CD8-positive, alpha-beta memory T cell (primary cell): ENCODE measurements at places on chromosomes 12 and 14. TPM values are rescaled to one million over a fixed set of nuclear protein-coding genes. Genes with fewer than 3 reads are reported as not detected.

GRCh38 chr12:6396031-6396430 is 12.1 kb downstream of the LTBR start:
- no peak overlapping the region for H3K4me3 ChIP-seq
- DNase-seq, result no peak
- H3K27me3 ChIP-seq, result no peaks in the 10 kb centered on the region
- no peaks in the 10 kb centered on the region for H3K36me3 ChIP-seq
- H3K27ac ChIP-seq, result no peak overlapping the region

DNA sequence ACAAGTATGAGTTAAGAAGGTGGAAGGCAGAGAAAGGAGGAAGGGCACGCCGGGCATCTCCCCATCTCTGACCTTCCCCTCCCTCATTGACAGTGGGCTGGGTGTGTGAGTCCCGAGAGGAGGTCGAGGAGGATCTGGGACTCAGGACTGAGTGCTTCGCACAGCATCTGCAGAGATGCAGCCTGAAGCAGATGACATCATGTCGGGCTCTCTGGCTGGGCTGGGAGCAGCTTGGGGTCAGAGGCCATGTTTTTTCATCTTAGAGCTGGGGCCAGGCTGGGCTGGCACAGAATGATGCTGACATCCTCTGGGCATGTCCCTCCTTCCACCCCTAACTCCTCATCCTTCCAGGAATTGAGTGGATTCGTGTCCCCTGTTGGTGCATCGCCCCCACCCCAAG is 43.5 kb downstream of the CMKLR1 start:
- H3K27me3 ChIP-seq, result no peaks in the 10 kb centered on the region
- no peak overlapping the region for H3K4me3 ChIP-seq
- peaks cover 9% of the 10 kb centered on the region for H3K4me1 ChIP-seq
- DNase-seq, result no peak
- no peak overlapping the region for H3K27ac ChIP-seq
- no peaks in the 10 kb centered on the region for H3K36me3 ChIP-seq

- peaks cover 5% of the 10 kb centered on the region for H3K4me1 ChIP-seq
- H3K36me3 ChIP-seq, result no peaks in the 10 kb centered on the region
- no peaks in the 10 kb centered on the region for H3K27me3 ChIP-seq
- no peak overlapping the region for H3K4me3 ChIP-seq
- no peak overlapping the region for H3K27ac ChIP-seq
These were observed 61.6 kb downstream of the RAD51B start for GRCh38 chr14:67881225-67881624.

- H3K27me3 ChIP-seq, result no peaks in the 10 kb centered on the region
- no peaks in the 10 kb centered on the region for H3K36me3 ChIP-seq
- peaks cover 28% of the 10 kb centered on the region for H3K4me1 ChIP-seq
These were observed 216.5 kb downstream of the SLC38A4 start for GRCh38 chr12:46609273-46609623.

DNA sequence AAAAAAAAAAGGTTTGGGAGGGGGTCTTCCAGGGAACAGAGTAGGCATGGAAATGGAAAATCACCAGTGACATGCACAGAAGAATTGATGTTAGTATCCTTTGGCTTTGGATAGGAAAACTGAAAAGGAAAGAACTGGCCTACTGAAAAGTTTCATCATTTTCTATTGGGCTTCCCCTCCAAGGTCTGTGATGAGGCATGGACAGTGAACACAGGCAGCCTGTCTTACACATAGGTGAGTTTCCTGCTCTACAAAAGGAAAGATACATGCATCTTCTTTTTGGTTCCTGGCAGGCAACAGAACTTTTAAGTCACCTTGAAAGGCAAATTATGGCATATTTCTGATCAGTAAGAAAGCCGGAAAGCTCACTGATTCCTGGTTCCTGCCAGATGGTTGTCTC is 5.8 kb downstream of the BMAL2 start:
- peaks cover 14% of the 10 kb centered on the region for H3K27me3 ChIP-seq
- no peak overlapping the region for H3K27ac ChIP-seq
- H3K4me1 ChIP-seq, result peaks cover 4% of the 10 kb centered on the region
- no peak for DNase-seq
- no peak overlapping the region for H3K4me3 ChIP-seq

DNA sequence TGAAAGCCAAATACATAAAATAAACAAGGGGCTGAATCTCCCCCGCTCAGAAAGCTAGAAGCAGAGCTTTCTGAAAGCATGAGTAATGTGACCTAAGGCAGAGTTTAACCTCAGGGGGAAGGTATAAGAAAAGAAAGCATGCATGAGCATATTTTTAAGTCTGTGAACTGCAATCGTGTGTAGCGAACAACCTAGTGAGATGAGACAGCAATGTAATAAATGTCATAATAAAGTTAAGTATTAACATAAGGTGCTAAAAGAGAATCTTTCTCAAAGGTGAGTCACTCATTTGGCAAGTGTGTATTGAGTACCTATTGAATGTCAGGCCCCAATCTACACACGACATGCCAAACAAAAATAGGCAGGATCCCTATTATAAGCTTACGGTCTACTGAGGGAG is 14.2 kb upstream of the WDR20 start:
- H3K27ac ChIP-seq, result no peak overlapping the region
- no peaks in the 10 kb centered on the region for H3K4me1 ChIP-seq

DNA sequence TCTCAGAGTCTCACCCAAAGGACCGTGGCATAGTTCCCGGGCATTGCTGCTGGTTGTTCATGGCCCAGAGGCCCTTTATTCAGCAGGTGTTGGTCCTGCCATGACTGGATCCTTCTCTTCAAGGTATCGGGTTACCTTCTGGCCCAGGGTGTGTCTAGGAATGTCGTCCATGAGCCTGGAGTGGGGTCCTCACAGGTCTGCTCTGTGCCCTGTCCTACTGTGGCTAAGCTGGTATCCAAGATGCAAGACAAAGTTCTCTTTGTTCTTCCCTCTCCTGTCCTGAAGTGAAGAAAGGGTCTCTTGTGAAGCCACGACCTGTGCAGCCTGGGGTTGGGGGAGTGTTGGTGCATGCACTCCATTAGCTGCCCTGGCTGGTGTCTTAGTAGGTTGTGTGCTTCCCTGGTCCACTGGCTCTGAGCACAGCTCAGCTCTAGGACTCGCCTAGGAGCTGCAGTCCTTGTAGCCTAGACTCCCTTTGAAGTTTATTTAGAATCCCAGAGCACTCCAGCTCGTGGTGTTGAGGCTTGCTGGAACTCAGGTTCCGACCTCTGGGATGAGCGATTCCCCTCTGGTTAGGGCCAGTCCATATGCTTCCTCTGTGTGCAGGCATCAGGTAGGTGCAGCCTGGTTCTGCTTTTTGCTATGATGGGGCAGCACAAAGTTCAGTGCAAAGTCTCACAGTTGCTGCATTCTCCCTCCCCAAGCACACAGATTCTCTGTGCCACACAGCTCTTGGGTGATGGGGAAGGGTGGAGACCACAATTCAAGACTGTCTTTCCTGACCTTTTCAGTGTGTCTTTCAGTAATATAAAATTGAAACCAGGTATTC is 117.4 kb downstream of the NUBPL start:
- no peak overlapping the region for H3K4me3 ChIP-seq
- no peak for DNase-seq
- H3K27ac ChIP-seq, result no peak overlapping the region
- no peaks in the 10 kb centered on the region for H3K27me3 ChIP-seq

DNA sequence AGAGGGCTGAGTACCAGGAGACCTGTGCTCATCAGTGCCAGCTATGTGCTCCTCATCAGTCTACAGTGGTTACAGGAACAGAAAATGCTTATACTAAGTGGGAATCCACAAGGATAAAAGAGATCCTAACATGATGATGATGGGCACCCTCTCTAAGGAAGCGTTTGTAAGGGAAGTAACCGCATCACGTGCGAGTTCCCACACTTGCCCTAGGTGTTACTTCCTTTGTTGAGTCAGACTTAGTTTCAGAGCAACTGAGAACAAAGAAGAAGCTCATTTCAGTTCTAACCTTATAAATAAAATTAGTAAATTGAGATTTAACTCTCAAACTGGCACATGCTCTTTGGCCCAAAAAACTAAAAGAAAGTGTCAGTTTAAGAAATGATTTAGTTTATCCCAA is 956.4 kb upstream of the TMEM132C start:
- H3K4me3 ChIP-seq, result no peak overlapping the region
- no peak overlapping the region for H3K27ac ChIP-seq
- H3K4me1 ChIP-seq, result no peaks in the 10 kb centered on the region

GRCh38 chr14:92704036-92704804 is 44.2 kb downstream of the LGMN start:
- DNase-seq, result no peak
- no peak overlapping the region for H3K4me3 ChIP-seq
- H3K4me1 ChIP-seq, result no peaks in the 10 kb centered on the region
- no peak overlapping the region for H3K27ac ChIP-seq
- no peaks in the 10 kb centered on the region for H3K36me3 ChIP-seq

- H3K36me3 ChIP-seq, result no peaks in the 10 kb centered on the region
- no peaks in the 10 kb centered on the region for H3K4me1 ChIP-seq
- DNase-seq, result no peak
- no peak overlapping the region for H3K27ac ChIP-seq
- no peak overlapping the region for H3K4me3 ChIP-seq
- H3K27me3 ChIP-seq, result no peaks in the 10 kb centered on the region
These were observed 99.2 kb downstream of the SLC5A8 start for GRCh38 chr12:101110866-101111265.

DNA sequence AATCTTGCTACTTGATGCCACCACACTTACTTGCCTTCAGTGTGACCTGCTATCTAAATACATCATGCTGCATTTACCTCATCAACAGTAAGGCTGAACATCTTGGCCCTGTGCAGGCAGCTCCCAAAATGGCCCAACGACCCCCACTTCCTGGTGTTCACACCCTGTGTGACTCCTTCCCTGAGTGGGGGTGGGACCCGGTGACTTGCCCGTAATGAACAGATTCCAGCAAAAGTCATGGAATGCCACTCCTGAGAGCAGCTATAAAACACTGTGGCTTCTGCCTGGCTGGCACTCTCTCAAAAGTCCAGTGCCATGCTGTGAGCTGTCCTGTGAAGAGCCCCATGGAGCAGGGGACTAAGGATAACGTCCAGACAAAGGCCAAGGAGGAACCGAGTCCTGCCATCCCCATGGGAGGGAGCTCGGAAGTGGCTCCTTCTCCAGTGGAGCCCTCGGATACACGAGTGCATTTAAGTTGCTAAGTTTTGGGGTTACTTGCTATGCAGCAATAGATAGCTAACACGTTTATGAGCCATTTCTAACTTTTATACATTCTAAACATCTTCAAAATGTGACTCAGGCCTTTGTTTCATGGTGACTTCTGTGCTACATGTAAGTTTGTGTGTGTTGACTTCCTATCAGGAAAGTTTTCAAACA is 33.0 kb downstream of the P2RX2 start:
- H3K27me3 ChIP-seq, result no peaks in the 10 kb centered on the region
- DNase-seq, result no peak
- no peaks in the 10 kb centered on the region for H3K4me1 ChIP-seq
- H3K27ac ChIP-seq, result no peak overlapping the region
- H3K36me3 ChIP-seq, result peaks cover 12% of the 10 kb centered on the region

- no peaks in the 10 kb centered on the region for H3K36me3 ChIP-seq
- no peak for DNase-seq
- no peaks in the 10 kb centered on the region for H3K27me3 ChIP-seq
- no peak overlapping the region for H3K4me3 ChIP-seq
These were observed 230.3 kb downstream of the SUDS3 start for GRCh38 chr12:118606690-118607089.

DNA sequence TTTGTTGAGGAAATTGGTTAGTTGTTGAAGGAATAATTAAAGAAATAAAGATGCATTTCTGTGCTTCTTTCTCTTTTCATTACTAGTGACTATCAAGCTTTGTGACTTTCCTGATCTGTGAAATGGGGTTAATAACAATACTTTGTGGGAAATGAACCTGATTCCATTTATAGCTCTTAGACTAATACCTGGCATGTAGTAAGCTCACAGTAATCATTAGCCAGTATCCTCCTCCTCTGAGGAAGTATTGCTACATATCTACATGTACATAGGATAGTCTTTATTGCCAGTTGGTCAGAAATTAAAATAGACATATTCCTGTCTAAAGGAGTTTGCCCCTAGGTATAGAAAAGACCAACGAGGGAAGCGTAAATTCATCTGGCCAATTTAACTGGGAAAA is 1.8 kb upstream of the CCDC198 start:
- DNase-seq, result no peak
- H3K27ac ChIP-seq, result no peak overlapping the region
- H3K36me3 ChIP-seq, result no peaks in the 10 kb centered on the region
- no peaks in the 10 kb centered on the region for H3K27me3 ChIP-seq

- no peak for DNase-seq
- no peaks in the 10 kb centered on the region for H3K4me1 ChIP-seq
- no peak overlapping the region for H3K27ac ChIP-seq
These were observed 134.9 kb upstream of the CPNE8 start for GRCh38 chr12:39040275-39040674.

DNA sequence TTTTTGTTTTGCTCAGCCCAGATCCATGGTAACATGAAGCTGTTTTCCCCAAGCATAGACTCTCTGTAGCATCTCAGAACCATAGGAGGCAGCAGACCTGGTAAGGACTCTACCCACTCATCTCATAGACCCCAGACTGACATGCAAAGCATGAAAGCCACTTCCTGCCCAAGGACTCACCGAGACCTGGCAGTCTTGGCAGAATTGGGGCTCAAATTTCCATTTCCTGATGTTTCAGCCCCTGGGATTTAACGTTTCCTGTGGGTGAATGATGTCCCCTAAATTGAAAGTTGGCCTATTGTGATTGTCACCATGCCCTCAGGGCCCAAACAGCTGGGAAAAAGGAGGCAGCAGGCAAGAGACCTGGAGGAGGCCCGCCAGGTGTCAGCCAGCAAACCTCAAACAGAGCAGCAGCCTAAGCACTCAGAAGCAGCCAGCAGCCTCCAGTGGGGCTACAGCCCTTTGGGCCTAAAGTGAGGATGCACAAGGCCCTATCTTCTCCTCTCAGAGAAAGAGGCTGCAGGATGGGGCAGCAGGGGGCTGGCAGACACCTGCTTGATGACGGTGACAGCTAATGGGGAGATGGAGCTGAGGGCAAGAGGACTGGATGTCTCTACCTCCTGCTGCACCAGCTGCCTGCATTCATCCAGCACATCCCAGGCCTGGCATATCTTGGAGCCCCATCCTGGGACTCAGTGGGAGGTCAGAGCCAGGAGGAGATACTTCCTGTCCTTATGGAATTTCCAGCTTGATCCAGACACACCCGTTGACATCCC is 8.5 kb downstream of the KRT85 start:
- H3K4me1 ChIP-seq, result peaks cover 22% of the 10 kb centered on the region
- H3K27me3 ChIP-seq, result no peaks in the 10 kb centered on the region
- H3K4me3 ChIP-seq, result no peak overlapping the region
- no peaks in the 10 kb centered on the region for H3K36me3 ChIP-seq

DNA sequence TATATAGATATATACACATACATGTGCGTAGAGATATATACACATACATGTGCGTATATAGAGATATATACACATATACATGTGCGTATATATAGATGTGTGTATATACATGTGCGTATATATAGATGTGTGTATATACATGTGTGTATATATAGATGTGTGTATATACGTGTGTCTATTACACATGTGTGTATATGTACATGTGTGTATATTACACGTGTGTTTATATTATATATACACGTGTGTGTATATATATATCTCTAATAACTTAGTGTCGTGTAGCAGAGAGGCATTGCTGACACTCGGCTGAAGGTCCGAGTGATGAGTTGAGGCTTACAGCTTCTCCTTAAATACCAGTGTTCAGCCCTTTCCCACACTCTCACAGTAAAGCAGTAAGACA is 133.7 kb downstream of the GLT1D1 start:
- H3K27ac ChIP-seq, result no peak overlapping the region
- H3K4me3 ChIP-seq, result no peak overlapping the region
- no peaks in the 10 kb centered on the region for H3K4me1 ChIP-seq
- H3K36me3 ChIP-seq, result no peaks in the 10 kb centered on the region
- no peak for DNase-seq
- no peaks in the 10 kb centered on the region for H3K27me3 ChIP-seq

The IKZF4 gene
- 11.6 TPM for total RNA-seq

The CACNA2D4 gene
- total RNA-seq, result 6.5 TPM

The FOXJ2 gene
- 22.5 TPM for total RNA-seq

The RD3L gene
- total RNA-seq, result not detected

The STXBP6 gene
- 0.38 TPM for total RNA-seq

The PTHLH gene
- 0.33 TPM for total RNA-seq

The PTPRB gene
- not detected for total RNA-seq

The HSPB8 gene
- not detected for total RNA-seq

The ABHD12B gene
- not detected for total RNA-seq
